Hippocampal formation (tissue), 2 donors: ENCODE measurements at places on chromosomes 5 and 9.

- DNase-seq = no peak
These were observed 72.6 kb downstream of the TENT4A start for GRCh38 chr5:6785861-6786180.

DNA sequence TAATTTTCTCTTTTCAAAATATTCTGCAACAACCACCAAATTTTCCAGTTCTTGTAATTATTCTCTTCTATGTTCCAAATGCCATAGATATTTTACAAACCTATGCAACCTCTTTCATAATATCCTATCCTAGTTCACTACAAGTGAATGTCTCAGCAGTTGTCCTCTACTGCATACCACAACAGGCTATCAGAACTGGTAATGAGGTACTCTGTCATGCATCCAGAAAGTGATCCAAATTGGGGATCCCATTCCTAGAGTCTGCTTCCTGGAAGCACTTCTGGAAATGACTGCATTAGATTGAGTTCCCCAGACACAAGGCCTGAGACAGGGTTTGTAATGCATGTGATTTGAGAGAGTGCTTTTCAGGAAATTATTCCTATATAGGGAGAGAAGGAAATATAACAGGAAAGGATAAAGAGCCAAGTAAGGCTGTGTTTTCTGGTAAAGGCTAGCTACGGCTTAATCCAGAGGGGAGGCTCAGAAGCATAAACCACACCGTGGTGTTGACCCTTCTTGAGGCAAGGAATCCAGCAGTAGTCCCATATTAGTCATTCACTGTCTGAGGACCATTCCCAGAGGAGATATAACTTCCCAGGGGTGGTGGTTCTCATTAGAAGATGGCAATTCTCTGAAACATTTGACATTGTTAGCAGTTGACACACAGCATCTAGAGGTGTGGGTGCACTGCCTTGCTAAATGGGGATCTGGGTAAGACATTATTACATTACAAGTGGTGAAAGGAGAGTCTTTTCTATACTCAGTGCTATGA is 80.3 kb upstream of the FST start:
- no peak for DNase-seq

DNA sequence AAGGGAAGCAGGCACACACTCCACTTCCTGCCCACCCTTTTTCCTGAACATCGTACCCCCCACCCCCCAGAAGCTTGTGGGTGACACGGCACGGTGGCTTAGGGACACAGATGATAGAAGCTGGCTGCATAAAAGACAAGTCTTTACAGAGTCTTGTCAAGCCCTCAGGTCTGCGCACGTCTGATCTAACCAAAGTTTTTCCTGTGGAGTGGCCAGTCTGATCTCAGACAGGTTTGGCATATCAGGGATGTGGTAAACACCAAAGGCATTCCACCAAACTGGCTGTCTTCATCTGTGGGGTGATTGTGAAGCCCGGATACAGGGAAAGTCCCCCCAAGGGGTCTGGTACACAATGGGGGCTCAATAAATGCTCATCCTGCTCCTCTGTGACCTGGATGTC is 50.0 kb downstream of the CRB2 start:
- DNase-seq = no peak

DNA sequence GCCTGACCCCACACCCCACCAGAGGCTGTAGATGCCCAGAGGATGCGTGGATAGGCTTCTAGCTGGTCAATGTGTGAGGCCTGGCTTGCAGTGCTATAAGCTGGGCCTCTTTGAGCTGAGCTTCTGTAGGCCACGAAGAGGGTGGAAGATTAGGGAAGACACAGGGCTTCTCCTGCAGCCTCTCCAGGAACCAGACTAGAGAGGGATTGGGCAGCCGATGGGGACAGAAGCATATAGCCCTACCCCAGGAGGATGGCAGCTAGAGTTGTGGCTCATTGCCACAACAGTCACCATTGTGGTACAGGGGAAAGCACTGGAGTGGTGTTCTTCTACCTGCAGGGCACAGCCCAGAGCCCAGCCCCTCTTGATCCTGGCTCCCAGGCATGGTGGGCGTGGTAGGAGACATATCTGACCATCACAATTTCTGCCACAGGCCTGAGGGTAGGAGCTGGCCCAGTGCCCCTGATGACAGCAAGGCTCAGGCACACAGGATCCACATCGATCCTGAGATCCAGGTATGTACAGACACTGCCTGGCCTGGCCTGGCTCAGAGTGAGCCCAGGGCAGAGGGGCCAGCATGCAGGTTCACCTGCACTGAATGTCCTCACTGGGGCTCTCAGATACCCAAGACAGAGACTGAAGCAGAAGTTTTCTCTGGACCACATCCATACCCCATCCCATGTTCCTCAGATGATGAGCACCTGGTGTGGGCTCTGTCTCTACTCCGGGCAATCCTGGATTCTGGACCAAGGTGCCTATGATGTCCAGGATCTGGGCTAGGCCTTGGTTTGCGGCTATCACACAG is 8.7 kb downstream of the PDLIM4 start:
- no peak for DNase-seq

DNA sequence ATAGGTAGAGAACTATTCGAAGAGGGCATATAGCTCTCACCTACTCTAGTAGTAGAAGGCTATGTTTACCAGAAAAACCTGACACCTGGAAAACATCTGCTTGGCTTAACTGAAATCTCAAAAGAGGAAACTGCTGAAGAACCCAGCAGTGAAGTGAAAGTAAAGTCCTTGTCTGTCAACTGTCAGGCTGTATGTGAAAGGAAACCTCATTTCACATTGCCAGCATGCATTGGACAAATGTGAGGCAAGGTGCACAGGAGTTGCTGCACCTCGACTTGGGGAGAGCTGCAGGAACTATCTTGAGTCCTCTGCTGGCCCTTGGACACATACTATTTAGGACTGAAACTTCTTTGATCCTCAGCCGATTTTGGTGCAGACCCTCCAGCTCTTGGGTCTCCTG is 53.3 kb downstream of the NREP start:
- no peak for DNase-seq

DNA sequence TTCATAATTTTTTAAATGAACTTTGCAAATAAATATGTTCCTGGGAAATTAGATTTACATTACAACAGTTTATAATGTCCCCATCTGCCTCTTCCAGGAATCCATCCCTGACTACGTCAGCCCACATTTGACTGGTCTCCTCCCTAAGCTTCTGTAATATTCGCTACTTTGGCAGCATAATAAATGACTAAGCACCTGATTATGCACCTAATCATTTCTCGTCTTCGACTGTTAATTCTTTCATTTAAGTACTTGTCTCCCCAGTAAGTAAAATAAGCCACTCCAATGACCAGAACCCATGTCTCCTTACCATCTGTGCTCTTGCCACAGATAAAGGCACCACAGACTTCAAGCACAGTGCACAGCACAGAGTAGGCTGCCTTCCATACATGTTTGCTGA is 122.7 kb downstream of the DENND1A start:
- DNase-seq = no peak

- no peak for DNase-seq
These were observed 37.5 kb upstream of the CER1 start for GRCh38 chr9:14760060-14760459.

- DNase-seq = no peak
These were observed 41.2 kb downstream of the NSG2 start for GRCh38 chr5:174086751-174087150.

DNA sequence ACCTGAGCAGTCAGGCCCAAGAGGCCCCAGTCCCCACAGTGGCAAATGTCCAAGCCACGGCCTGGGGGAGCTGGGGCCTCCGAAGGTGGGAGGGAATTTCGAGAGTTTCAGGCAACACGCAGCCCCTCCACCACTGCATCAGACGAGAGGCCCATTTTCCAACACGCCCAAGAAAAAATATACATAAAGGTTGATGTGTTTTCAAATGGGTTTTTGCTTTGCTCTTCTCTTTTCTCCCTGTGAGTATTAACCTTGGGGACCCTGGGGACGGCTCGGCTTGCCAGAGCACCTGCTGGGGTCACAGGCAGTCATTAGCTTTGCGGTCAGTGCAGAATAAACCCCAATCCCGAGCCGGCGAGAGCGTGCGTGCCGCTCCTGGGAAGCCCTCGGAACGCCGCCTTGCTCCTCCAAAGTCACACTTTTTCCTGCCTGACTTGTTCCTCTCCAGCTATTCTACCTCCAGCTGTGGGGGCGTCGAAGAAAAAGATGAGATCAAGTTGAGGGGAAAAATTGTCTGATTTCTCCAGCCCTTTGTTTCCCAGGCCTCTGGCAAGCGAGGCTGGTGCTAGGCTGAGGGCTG is 31.5 kb downstream of the ASS1 start:
- DNase-seq = no peak

DNA sequence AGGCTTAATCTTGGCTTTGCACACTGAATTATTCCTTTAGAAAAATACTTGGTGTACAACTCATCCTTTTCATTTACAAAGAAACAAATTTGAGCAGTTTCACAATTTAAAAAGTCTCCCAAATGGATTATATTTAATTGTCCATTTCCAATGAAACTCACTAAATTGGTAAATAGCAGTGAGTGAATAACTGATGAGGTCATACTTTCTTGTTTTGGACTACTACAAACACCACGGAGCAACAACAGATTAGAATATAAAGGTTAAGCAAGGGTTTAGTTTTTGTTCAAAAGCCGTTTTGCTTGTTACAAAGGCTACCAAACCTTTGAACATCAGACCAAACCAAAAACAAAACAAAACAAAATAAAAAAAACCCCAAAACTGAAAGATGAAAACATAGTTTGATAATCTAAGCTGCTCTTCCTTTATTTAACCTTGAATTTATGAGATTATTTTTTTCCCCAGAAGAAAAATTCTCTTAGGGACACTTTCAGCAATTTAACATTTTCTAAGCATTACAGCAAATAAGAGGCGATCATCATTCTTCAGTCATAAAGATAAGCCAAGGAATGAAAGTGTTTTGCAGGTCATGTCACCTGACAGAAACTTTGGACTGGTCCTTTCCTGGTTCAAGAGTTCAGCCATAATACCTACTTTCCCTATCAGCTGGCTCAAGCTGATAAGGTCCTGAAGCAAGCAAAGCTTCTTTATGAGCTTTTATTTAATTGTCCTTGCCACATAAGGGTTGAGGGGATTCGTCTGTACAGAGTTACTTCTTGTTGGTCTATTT is 99.7 kb upstream of the CDKN2B start:
- no peak for DNase-seq

DNA sequence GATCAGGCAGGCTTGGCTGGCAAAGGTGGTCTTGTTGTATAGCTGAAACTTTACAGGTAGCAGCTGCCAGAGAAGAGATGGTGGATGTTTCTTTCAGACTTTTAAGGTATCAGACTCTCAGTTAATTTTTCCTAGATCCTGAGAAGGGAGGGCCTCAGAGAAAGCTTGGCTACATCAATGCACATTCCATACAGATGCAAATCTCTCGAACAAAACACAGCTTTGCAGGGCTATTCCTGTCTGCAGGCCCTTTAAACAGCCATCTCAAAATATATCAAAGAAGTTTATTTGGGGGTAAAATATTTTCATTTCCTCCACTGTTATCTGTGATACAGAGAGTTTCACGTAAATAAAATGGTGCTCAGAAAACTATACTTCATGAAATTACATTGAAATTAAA is 1584.4 kb downstream of the EFNA5 start:
- DNase-seq = no peak

DNA sequence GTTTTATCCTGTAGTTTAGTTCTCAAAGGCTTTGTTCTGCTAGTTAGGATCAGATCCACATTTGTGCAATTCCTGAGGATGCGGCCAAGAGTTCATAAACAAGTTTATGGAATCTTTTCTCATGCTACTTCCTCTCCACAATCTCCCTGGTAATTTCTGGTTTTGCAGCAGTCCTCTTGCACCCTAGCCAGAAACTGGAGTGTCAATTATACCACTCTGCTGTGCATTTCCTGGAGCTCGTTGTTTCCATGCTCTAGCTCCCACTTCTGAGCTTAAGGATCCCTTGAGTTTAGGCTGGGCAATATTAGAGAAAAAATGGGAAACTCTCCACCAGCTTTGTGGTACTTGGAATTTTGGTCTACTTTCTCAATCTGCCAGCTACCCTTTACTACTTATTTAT is 474.7 kb downstream of the DIRAS2 start:
- no peak for DNase-seq

DNA sequence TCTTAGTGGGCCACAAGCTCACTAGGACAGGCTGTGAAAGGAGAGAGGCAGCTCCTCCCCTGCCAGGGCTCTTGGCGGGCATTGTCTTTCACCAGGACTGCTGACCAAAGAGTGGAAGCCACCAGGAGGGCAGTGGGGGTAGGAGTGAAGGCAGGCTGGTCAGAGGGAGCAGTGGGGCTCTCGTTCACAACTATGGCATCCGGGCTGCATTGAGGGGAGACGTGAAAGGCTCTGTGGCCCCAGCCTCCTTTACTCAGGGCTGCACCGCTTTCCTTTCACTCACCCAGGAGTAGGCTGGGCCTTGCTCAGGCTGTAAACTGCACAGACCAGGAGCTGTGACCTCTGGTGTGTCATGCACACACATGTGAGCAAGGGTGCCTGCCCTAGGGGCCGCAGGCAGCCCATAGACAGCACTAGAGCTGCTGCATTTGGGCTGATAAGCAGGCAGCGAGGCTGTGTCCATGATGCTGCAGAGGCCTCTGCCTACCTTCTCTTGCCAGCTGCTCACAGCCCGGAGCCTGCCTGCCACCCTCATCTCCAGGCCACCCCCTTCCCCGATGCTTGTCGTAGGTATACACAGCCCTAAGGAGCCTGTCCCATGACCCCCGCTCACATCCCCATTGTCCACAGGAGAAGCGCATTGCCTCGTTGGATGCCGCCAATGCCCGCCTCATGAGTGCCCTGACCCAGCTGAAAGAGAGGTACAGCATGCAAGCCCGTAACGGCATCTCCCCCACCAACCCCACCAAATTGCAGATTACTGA is 130.4 kb downstream of the DAB2IP start:
- DNase-seq = no peak

GRCh38 chr5:13660072-13660471 is 284.4 kb downstream of the DNAH5 start:
- peak; percentile 22 for DNase-seq

GRCh38 chr5:140166911-140167310 is 8.1 kb upstream of the CYSTM1 start:
- peak; percentile 8 for DNase-seq

- DNase-seq = no peak
These were observed 5.9 kb upstream of the FRMD3 start for GRCh38 chr9:83544002-83544698.

- DNase-seq = no peak
These were observed 150.8 kb downstream of the TTC39B start for GRCh38 chr9:15156241-15156640.

DNA sequence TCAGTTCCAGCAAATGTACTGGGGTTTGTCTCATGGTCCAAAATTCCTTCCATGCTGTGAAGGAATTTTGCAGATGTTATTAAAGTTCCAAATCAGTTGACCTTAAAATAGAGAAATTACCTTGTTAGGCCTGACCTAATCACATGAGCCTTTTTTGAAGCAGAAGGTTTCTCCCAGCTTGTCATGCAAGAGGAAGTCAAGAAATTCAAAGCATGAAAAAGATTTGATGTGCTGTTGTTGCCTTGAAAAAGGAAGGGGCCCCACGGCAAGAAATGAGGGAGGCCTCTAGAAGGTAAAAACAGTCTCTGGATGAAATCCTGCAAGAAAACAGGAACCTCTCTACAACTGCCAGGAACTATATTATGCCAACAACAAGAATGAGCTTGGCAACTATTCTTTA is 24.2 kb upstream of the HAPLN1 start:
- DNase-seq = no peak
